ENCODE measurements at places on chromosomes 3 and 15.

- DNase-seq: no peak
Measured at GRCh38 chr3:122572940-122573412, 4.5 kb upstream of the PARP15 start.

- DNase-seq: no peak
Measured at GRCh38 chr3:138186221-138186620, 880 bp upstream of the ARMC8 start.

- peak; percentile 18 for DNase-seq
Measured at GRCh38 chr3:32239307-32240158, 1.1 kb downstream of the CMTM8 start.

- no peak for DNase-seq
Measured at GRCh38 chr3:187662848-187663409, 7.3 kb downstream of the SST start.

DNA sequence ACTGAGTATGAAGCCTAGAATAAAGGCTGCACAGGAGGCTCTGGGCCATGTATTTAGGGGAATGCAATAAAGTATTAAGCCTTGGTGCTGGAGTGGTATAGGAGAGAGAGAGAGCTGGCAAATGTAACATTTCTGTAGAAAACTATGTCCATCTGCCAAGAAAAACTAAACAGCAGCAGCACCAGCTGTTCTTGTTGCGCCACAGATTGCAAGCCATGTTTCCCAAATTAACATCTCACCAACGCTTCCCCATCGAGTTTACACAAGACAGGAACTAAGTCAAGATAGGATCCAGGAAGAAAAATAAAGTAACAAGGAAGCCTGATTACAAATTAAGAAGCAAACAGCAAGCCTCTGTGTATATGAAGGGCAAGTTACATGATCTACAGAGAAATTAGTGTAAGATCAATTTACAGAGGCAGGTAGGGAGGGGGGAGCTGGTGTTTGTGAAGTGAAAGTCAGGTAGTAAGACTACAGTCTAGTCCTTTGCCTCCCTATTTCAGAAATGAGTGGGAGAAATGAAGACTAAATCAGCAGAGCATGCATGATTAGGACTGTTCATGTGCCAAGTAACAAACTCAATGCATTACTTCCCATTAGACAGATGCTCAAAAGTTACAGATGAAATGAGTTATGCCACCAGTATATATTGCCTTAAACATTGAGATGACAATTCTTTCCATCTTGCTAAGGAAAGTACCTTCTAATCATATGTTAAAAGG is 900.5 kb downstream of the EPHA3 start:
- DNase-seq: no peak

DNA sequence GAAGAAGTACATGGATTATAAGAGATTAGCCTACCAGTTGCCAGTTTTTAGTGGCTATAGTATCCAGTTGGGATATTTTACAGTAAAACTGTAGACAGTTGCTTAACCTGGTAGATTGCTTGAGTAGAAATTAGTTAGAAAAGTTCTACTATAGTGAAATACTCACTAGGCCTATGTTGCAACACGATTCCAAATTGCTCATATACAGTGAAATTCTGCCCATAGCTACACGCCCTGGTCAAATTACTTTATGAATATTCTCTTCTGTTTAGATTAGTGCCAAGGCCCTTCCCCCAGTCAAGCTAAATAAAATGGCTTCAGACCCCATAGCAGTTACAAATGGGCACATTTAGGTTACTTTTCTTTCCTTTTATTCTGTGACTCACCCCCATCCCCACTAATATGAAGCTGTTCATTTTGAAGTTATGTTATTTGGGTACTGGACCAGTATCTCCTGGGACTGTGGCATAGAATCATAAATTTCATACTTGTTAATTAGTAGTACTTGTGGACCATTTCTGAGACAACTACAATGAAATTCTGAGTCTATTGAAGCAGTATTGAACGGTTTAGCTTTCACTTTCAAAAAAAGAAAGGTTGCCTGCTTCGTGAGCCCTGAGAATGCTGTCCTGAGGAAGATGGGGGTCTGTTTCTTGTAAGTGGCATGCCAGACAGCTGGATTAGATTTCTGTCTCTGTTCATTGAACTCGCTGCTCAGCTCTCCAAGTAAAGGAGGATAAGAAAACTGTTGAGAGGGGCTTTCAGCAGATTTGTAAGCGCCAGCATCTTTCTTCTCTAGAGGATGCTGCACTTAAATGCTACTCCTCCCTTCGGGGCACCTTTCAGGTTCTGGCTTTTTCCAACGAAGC is 65.8 kb upstream of the CFAP20DC start:
- no peak for DNase-seq

- DNase-seq: no peak
Measured at GRCh38 chr3:50737193-50737905, 62.6 kb downstream of the DOCK3 start.

DNA sequence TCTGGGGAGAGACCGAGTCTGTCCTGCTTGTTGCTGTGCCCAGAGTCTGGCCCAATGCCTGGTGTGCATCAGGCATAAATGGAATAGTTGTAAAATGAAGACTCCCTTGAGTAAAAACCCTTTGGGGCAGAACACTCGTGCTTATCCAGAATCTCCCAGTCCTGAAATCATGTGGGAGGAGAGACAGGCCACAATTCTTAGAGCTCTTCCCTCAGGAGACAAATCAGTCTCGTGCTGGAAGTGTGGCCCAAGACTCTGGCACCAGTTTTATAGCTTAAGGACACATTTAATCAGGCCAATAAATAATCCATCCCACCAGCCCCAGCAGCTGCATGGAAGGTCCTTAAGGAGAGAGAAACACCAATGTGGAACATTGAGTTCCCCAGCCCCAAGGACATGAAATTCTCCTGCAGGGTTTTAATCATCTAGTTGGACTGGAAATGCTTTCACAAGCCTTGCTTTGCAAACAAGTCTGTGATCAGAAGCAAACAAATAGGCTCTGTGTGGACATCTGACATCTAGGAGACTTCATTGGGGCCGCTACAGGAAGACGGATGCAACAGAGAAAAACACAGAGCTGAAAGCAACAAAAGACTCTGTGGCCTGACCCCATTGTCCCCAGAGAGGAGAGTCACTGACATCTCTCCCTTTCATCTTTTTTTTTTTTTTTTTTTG is 70.4 kb downstream of the LSM3 start:
- DNase-seq: no peak

- no peak for DNase-seq
Measured at GRCh38 chr3:124263168-124263567, 271.2 kb upstream of the ROPN1 start.

DNA sequence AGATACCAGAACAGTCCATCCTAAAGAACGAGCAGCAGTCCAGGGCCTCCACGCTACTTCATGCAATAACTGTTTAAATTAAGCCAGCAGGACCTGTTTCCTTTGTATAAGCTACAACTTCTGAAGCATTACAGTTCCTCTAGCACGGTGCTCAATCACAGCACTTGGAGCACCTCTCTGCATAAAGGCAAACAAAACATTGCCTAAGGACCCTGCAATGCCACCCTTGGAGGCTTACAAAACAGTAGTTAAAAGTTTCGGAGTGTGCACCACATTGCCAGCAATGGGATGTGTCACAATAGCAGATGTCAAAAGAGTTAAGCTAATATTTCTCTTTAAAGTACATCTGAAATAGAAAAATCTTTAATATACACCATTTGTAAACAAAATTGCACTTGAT is 2.6 kb upstream of the VPS39 start:
- no peak for DNase-seq
